ENCODE measurements at places on chromosomes 7 and 10.

- DNase-seq = peak; percentile 31
These were observed 48.4 kb downstream of the TES start for GRCh38 chr7:116258734-116259133.

DNA sequence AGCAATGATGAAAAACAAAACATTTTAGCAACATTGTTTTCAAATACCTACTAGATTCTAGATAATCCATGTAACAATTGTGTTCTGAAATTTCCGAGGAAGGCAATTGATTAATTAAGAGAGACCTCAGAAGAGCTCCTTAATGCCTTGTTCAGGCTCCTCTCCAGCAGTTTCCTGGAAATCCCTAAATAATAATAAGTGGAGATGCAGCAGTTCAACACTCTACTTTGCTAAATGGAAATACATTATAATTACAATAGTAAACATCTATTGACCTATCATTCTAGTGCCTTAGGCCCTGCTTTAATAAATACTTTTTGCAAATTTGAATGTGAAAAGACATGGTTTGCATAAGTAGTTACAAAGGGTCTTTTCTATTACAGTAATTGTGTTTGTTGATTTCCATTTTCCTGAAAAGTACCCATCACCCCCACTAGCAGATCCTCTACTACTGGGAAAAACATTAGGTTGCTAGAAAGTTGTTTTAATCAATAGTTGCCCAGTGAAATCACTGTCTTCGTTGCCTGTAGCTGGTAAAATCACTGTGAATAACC, 186.6 kb upstream of the STK17A start:
- DNase-seq = no peak

DNA sequence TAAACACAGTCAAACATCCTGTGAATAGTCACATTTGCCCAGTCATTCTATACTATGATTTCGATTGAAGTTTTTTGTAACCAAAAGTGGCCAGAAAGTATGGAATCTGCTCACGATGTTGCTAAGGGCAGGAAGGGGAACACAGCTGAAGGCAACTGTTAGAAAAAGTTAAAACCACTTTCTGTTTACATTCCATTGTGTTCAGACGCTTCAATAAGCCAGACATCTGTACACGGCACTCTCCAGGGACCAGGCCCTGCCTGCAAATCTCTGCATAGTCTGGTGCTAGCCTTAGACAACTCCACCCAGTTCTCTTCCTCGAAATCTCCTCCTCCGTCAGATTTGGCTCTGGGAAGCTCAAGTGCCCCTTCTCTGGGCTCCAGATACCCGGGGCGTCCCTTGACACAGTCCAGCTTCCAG, 17.1 kb upstream of the TMEM120A start:
- no peak for DNase-seq

DNA sequence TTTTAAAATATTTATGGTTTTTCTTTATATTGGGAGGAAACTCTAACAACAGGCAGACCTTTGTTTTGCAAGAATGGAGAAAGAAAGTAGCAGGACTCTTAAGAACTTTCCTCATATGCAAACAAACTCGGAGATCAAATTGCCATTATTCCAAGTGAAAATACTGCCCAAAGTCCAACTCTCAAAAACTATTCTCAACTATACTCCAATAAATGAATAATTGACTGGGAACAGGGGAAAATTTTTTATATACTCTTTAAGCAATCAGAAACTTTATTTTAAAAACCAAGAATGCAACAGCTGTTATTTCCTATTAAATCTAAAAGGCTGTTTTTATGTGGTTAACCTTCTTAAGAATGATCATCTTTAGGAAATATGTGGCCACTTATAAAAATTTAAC, 101.9 kb downstream of the COL28A1 start:
- DNase-seq = no peak

- DNase-seq = no peak
These were observed 228.4 kb upstream of the INHBA start for GRCh38 chr7:41931263-41931646.

DNA sequence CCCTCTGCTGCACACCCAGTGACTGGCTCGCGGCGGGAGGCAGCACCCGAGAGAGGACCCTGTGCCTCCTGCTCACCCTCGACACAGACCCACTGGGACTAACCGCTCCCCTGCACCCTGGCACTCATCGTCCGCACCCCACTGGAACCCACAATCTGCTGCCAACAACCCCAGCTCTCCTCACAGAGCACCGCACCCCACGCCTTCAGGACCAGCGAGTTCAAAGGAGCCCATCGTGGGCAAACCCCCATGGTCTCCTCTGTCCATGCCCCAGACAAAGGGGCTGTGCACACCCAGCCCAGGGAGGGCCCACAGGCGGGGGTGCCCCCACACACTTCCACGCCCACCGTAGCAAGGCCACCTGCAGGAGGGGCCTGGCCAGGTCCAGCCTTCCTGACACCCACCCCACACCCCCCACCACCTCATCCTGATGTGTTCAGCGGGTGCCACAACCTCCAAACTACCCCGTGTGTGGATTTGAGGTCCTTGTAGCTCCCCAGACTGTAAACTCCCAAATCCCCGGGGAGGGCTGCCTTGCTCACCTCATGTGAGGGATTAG, 14.0 kb downstream of the RASGEF1A start:
- no peak for DNase-seq

DNA sequence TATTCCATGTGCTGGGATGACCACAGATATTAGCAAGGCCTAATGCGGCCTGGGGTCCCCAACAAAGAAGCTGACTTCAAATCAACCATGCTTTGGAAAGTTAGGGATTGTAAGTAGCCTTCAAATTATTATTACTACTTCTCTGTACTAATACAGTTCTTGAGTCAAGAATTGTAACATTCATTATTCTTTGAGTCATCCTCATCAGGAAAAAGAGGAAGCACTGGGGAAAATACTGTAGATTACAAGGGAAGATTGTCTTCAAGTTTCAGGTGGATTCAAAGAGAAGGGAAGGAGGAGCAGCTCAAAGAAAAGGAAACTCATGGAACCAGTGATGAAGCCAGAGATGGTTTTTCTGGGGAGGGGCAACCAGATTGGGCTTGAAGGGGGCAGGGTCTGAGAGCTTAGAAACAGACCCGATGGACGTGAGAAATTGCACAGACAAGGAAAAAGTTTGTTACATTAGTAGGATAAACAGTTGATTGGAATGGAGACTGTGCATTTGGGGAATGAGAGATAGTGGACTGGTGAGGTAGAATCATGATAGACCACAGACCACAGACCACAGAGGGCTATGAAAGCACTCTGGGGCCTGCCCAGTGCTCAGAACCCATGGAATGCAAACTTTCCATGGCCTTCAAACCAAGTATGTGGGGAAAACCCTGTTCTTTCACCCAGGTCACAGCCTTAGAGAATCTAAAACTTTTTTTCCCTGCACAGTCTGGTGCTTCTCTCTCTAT, 209.9 kb downstream of the ZNF365 start:
- DNase-seq = no peak

GRCh38 chr7:8200316-8200715, 61.7 kb downstream of the ICA1 start:
- DNase-seq = no peak

- DNase-seq = no peak
These were observed 174.2 kb upstream of the TCERG1L start for GRCh38 chr10:131485732-131486131.

- no peak for DNase-seq
These were observed 317.7 kb downstream of the CAMK1D start for GRCh38 chr10:12667052-12667451.
